HuH-7 (cell line): ENCODE measurements at places on chromosomes 2 and 18.

DNA sequence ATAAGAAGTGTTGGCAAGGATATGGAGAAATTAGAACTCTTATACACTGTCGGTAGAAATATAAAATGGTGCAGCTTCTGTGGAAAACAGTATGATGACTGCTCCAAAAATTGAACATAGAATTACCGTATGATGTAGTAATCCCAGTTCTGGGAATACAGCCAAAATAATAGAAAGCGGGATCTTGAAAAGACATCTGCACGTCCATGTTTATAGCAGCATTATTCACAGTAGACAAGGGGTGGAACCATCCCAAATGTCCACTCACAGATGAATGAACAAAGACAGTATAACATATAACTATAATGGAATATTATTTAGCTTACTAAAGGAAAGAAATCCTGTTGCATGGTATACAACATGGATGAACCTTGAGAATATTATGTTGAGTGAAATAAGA, 257.7 kb downstream of the TDRD15 start:
- DNase-seq: no peak

GRCh38 chr2:230225486-230225885, at the start of gene SP140:
Gene SP140 (plus strand): TSS chr2:230225736. CDS start chr2:230225845, 109 bp downstream.
- DNase-seq: no peak

- DNase-seq: no peak
Measured at GRCh38 chr2:85560812-85561279, 447 bp downstream of the GGCX start.

DNA sequence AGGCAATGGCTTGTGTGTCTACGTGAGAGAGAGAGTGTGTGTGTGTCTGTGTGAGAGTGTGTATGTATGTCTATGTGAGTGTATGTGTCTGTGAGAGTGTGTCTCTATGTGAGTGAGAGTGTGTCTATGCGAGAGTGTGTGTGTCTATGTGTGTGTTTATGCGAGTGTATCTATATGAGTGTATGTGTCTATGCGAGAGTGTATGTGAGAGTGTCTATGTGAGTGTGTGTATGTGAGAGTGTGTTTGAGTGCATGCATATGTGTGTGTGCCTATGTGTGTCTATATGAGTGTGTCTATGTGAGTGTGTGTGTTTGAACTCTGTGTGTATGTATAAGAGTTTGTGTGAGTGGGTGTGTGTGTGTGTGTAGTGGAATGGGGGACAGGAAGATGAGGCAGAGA, 9.8 kb upstream of the GNLY start:
- no peak for DNase-seq

DNA sequence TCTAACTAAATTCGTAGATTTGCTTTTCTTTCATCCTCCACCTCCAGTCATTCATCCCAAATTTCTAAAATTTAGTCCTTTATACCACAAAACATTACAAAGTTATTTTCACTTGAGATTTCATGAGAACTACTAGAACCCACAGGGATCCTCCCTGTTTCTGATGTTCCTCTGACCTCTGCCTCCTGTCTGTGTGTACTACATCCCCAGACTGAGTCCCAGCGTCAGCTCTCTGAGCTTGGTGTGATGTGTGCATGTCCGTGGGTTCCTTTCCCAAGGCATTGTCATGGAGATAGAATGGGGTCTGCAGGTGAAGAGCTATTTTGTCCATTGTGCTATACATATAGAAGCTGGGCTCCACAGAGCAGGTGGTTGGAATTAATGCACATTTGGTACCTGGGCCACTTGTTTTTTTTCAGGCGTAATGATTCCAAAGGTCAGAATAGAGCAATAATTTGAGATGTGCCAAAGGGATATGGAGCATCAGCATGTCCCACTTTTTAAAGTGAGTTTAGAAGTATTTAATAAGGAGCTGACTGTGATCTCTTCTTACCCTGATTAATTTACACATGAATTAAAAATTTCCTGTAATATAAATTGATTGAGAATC, 151.2 kb upstream of the BOD1L2 start:
- DNase-seq: no peak

DNA sequence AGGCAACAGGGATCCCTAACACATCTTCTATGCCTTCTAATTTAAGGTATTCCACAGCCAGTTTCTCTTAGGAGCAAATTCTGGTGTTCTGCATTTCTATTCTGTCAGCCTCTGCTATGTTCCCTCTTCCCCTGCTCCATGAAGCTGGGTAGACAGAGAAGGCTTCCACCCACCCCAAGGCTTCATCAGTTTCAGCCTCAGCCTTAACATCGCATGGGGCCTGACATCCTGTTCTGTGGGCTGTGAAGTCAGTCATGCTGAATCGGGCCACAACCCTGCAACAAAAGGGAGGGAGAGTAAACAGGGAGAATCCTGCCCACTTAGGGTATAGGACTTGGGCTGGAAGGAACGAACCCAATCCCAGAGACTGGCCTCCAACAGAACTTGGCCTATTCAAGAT, 70.6 kb upstream of the PPM1B start:
- DNase-seq: no peak

DNA sequence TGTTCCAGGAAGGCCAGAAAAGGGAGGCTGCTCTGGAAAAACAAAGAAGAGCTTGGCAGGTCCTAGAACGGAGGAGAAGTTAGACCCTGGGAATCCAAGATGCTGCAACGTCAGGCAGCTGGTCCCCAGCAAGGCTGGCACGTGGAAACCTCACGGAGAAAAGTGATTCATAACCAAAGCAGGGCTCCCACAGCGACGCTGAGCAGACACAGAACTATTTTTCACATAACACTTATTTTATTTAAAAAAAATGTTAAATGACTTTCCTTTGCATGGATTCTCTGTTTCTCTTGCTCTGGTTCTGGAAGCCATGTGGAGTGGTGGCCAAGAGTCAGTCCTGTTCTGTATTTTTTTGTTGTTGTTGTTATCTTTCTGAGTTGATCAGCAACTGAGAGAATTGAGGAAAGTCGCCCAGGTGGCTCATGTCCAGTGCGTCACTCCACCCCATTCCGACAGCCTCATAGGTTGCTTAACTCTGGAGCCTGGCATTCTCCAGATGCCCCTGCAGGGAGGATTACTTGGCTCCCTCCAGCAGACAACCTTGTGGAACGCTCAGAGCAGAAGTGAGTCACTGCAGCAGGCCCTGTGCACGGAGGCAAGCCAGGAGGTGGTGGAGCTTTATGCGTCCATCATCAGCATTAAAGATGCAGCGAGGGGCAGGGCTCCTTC, 229.9 kb upstream of the HDAC4 start:
- DNase-seq: no peak

DNA sequence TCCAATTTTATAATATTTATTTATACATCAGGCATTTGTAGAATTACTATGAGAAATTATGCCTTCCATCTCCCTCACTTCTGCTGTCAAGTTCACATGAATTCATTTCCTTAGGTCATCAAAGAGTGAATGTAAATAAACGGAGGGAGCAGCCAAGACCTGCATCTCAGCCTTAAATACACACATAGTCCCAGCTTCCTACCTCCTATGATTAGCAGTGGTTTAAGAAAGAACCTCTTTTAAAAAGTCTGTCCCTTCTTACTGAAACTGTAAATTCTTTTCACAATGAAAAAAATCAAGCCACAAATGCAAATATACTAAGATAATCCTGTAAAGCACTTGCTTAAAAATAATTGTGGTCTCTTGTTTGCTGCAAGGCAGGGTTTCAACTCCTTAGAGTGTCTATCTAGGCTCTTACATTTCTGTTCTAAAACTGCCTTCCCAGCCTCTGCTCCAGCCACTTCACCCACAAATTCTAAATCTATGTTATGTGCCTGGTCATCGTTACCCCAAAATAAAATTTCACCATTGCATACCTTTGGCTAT, 532.7 kb upstream of the FSHR start:
- no peak for DNase-seq
